ENCODE measurements at places on chromosomes 3 and 15. TPM values are rescaled to one million over a fixed set of nuclear protein-coding genes. Genes with fewer than 3 reads are reported as not detected.

The SPATA12 gene
- total RNA-seq = 0.29 TPM

The TMEM89 gene
- total RNA-seq = not detected

The GRAMD2A gene
- 18.7 TPM for total RNA-seq

The TNFAIP8L3 gene
- 4.0 TPM for total RNA-seq

The RHOA gene
- total RNA-seq = 317 TPM

The ZXDC gene
- total RNA-seq = 37.6 TPM

The RPP14 gene
- 6.2 TPM for total RNA-seq

The SKOR1 gene
- total RNA-seq = 0.98 TPM

The CCNB2 gene
- total RNA-seq = 0.98 TPM

The ESYT3 gene
- total RNA-seq = 4.2 TPM

The CHST2 gene
- total RNA-seq = 4.5 TPM

The SCG3 gene
- total RNA-seq = not detected

The ASB14 gene
- not detected for total RNA-seq

The TGM4 gene
- total RNA-seq = not detected

The FEZF2 gene
- not detected for total RNA-seq

The CYP11A1 gene
- total RNA-seq = 1.3 TPM

The TLR9 gene
- 0.29 TPM for total RNA-seq

The SAXO2 gene
- total RNA-seq = 1.1 TPM

The A4GNT gene
- total RNA-seq = not detected

The FBXO40 gene
- total RNA-seq = not detected

The CSPG5 gene
- 0.44 TPM for total RNA-seq

The FSIP1 gene
- total RNA-seq = 23.3 TPM

The CLDN18 gene
- not detected for total RNA-seq

The ACAA1 gene
- 83.9 TPM for total RNA-seq

The SLC41A3 gene
- total RNA-seq = 42.6 TPM

The LEKR1 gene
- 8.0 TPM for total RNA-seq

The FOXB1 gene
- total RNA-seq = not detected

The NOX5 gene
- 1.9 TPM for total RNA-seq

The TMEM45A gene
- total RNA-seq = 19.7 TPM

The FAM107A gene
- total RNA-seq = 64.5 TPM

The RHOV gene
- total RNA-seq = not detected

The LRRC28 gene
- 52.2 TPM for total RNA-seq

The ACKR4 gene
- total RNA-seq = 2.5 TPM

The XCR1 gene
- under 0.01 TPM for total RNA-seq

The P2RY14 gene
- total RNA-seq = 3.3 TPM

The C3orf20 gene
- total RNA-seq = 0.15 TPM

The SERPINI2 gene
- 1.6 TPM for total RNA-seq

The BFSP2 gene
- total RNA-seq = not detected

The RLBP1 gene
- not detected for total RNA-seq

The PCLAF gene
- 0.48 TPM for total RNA-seq

The SLC22A13 gene
- 0.48 TPM for total RNA-seq

The UBAP1L gene
- 3.7 TPM for total RNA-seq

The NAALADL2 gene
- 12.0 TPM for total RNA-seq
